Urothelium cell line (cell line): ENCODE measurements at places on chromosomes 12 and 14.
A peak's percentile ranks its signal among the peaks of the same experiment; 100 is the strongest.

- no peak for DNase-seq
Measured at GRCh38 chr12:90304231-90304630, 595.6 kb upstream of the ATP2B1 start.

GRCh38 chr12:64669270-64669842 lies 59.1 kb downstream of the RASSF3 start:
- DNase-seq = no peak

DNA sequence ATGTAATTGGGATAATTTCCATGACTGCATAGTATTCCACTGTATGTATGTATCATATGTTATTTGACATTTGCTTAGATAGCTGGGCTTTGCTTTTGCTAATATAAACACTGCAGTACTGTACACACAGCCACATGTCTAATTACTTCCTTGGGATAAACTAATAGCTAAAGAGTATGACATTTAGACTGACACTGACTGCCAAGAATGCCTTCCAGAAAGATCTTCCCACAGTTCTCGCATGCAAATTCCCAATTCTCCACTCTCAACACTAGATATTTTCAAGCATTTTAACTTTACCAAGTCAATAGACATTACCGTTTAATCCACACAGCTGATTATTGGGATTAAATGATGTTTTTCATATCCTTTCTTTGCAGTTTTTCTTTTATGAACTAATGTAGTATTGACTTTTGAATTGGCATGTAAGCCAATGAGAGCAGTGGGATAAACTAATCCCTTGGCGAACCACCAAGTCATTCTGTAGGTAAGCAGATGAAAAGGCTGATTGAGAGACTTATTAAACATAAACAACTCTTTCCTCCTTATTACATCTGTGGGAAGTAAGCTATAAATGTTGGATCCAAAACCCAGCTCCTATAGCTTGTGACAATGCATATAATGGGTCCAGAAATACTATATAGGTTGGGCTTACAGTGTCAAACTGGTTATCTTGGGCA lies 55.5 kb downstream of the STON2 start:
- no peak for DNase-seq

- DNase-seq = no peak
Measured at GRCh38 chr14:36718216-36718615, 56.6 kb downstream of the PAX9 start.

GRCh38 chr12:56212361-56212760 lies 9.4 kb downstream of the RNF41 start:
- no peak for DNase-seq

DNA sequence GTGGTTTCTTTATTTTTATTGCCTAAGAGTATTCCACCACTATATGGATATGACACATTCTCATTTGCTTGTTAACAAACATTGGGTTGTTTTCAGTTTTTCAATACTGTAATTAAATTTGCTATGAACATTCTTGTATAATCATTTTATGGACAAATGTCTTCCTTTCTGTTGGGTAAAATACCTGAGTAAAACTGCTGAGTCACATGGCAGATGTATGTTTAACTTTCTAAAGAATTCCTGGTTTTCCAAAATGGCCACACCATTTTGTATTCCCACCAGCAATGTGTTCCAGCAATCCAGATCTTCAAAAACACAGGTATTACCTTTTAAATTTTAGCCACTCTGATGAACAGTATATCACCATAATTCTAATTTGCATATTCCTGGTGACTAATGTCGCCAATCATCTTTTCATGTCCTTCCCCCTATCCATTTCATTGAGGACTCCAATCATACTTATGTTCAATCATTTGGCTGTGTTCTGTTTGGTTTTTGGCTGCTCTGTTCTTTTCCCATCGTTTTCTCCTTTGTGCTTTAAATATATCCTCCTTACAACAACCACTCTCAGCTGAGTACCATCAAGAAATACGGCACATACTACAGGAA lies 36.0 kb downstream of the CDK17 start:
- no peak for DNase-seq

GRCh38 chr12:45234139-45234865 lies 18.4 kb downstream of the ANO6 start:
- DNase-seq = peak; percentile 83

DNA sequence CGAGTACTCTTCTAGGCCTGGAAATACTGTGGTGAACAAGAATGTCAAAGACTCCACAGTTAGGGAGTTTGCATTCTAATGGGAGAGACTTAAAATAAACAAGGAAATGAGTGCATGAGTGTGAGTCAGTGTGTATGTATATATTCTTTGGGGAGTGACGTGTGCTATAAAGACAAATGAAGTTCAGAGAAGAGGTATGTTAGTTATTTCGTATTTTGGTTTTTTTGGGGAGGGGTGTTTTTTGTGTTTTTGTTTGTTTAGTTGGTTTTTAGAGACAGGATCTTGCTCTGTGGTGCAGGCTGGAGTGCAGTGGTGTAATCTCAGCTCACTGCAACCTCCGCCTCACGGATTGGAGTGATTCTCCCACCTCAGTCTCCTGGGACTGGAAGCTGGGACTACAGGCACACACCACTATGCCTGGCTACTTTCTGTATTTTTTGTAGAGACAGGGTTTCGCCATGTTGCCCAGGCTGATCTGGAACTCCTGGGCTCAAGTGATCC lies 74.3 kb downstream of the SRGAP1 start:
- no peak for DNase-seq
